ENCODE measurements at places on chromosomes 2 and 18.

DNA sequence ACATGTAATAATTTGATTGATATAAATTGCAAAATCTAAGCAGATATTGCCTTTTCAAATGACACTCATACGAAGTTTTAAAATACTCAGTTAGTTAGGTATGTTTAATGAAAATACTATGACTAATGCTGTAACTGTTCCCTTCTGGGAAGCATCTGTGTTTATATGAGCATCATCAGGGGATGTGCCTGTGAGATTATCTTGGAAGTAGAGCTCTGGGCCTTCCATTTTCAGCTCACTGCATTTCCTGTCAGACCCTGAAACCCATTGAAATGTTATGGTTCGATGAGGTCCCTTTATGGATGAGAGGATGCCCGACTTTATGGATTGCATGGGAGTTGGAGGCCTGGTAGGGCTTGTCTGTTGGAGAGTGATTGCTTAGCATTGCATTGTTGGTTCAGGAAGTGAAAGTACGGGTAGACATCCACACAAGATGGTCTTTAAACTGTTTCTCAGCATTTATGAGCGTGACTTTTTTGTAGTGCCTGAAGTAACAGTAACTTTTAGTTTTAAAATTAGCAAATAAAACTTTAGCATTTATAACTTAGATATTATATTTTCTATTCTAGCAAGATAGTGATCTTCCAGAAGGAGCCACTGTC, 28.7 kb downstream of the ELP2 start:
- DNase-seq = no peak

DNA sequence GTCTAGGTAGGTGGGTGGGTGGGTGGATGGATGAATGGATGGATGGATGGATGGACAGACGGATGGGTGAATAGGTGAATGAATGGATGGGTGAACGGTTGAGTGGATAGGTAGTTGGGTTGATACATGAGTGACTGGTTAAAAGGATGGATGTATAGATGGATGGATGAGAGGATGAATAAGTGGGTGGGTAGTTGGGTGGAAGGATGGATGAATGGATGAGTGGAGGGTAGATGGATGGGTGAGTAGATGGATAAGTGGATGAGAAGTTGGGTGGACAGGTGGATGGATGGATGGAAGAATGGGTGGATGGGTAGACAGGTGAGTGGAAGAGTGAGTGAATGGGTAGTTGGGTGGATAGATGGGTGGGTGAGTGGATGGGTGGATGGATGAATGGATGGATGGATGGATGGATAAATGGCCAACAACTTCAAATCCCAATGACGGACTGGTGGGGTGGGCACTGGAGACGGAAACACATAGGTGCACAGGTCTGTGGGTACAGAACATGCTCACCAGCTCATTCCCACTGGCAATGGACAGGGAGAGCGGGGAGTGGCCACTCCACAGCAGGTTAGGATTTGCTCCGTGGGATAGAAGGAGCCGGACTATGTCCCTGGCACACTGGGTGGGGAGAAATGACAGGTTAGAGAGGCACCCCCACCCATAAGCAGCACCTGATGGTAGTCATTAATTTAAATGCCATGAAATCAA, 48.8 kb downstream of the ANKMY1 start:
- DNase-seq = no peak

DNA sequence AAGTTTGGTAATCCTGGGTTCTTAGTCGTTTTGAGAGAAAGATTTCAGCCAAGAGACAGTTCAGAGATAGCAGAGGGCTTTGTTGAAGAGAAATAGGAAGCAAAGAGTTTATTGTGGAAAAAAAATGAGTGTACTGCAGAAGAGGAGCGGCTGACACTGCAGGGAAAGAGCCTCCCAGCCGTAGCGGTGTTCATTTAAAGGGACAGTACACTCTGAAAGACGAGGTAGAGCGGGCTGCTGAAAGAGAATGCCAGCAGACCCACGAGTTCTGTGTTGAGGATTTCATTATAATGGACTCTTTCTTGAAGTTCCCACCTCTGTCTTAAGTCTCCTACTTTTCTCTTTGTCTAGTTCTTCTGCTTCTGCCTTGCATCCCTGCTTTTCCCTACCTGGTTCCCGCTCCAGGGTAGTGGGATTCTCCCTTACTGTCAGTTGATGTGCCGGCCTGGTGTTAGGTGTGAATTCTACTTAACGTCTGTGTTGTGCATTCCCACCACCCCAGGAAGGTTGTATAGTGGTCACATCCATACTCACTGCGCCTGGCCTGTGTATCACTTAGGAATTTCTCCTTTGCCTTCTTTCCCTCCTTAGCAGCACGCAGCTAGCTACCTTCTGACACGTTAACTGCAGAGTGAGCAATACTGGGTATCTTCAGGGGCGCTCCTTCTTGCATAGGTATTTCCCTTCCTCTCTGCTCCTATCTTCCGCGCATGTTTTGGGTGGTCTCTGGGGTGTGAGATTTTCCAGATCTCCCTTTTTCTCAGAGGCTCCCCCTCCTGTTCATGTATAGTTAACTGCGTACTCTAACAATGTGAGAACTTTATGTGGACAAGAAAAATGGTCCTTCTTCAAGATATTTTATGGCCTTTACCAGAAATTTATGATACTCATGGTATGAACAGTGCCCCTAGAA, 164.5 kb downstream of the PTH2R start:
- DNase-seq = peak; percentile 18

DNA sequence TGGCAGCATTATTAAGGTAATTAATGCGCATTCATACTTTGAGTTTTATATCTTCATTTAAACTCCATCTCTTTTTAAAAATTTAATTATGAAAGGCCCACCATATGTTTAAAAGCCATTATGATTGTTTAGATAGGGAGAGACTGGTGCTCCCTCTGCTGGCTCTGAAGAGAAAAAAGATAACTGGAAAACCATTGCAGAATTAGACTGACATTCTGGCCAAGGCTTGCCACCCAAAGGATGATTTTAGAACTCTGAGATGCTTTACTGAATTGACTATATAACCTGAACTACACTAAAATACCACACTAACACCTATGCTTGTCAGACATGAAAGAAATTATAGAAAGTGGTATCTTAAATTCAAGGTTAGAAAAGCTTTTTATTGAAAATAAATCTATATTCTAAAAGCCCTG, 127.6 kb upstream of the SPOPL start:
- DNase-seq = peak; percentile 18

DNA sequence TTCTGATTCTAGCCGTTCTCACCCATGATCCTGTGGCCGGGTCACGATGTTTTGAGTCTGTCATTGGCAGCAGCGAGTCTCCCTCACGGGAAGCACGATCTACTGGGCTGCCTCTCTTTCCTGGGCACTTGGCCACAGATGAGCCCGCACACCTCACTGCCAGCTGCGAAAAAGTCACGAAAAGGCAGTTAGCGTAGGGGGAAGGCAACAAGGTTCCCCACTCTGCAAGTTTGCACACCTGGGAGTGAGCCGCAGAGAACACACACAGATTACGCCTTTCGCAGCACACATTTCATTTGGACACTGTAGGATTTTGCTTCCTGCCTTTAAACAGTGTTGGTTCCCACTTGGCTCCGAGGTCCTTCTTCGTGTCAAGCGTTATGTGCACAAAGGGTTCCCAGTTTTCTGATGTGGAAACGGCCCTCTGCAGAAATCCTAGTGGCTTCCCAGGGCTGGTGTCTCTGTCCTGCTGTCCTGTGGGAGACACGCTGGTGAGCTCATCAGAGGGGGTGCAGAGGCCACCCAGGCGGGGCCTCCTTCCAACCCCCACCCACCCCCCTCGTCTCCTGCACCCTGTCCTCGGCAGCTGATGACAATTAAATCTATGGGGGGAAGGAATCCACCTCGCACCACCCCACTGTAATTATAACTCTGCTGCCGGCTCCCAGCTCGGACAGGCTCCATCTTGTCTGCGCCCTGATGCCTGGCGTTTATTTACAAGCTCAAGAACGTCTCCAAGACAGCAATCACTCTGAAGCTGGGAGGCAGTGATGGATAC, 157.3 kb upstream of the SALL3 start:
- no peak for DNase-seq

GRCh38 chr2:109635426-109636304, 21.5 kb downstream of the SOWAHC start:
- no peak for DNase-seq

DNA sequence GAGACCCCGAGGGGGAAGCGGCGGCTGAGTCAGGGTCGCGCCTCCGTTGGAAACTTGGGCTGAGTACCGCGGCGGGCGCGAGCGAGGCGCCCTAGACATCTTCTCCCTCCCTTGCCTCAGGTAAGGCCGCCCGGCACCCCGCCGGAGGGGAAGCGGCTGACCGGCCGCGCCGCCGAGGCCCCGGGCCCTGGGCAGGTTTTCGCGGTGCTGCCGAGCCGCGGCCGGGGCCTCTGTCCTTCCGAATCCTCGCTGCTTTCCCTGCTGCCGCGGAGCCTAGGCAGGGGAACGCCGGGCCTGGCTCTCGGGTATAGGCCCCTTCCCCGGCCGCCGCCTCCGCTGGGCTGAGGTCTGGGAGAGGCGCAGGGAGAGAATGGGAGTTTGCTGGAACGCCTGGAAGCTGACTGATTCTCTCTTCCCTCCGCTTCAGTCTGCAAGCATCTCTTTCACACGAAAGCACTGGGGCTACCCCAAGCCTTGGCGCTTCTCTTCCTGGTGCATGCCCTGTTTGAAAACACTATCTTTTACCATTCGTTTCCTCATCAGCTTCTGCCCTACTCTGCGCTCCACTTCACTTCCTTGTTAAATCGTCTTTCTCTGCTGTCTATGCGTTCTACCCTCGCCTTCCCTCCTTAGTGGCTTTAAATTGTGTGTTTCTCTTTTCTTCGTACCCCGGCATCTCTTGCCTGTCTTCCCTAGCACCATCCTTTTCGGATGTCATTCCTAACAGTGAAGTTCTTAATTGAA, 652 bp downstream of the PPM1B start:
- DNase-seq = peak; percentile 26

DNA sequence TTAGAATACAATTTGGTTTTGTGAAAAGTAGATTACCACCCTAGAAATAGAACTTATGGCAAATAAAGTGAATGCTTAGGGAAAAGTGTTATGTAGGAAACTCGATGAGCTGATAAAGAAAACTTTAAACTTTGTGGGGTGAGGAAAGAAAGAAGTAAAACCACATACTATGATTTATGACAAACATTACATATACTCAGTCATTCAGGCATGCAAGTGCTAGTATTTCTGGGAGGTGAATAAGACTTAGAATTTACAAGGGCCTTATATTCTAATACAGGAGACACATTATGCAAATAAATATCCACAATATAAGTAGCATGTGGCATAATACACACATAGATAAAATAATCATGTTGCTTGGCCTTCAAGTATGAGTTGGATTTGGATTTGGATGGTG, 618.1 kb downstream of the XIRP2 start:
- no peak for DNase-seq

DNA sequence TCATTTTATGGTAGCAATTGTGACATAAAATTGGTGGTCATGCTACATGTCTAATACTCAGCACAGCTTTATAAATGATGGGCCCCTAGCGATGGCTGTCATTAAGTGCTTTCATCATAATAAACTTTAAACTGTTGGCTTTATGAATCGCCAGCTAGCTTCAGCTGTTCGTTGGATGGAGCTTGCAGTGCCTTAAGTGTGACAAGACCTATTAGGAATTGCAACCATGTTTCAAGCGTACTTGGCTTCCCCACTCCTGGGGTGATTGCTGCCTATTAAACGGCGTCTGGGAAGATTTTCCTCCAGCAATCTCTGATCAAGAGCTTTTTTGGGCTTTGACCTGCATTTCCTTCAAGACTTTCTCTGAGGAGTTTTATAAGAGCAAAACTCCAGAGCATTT, 164.5 kb upstream of the SIX3 start:
- no peak for DNase-seq

GRCh38 chr2:234388591-234388990, 108.3 kb downstream of the ARL4C start:
- no peak for DNase-seq

DNA sequence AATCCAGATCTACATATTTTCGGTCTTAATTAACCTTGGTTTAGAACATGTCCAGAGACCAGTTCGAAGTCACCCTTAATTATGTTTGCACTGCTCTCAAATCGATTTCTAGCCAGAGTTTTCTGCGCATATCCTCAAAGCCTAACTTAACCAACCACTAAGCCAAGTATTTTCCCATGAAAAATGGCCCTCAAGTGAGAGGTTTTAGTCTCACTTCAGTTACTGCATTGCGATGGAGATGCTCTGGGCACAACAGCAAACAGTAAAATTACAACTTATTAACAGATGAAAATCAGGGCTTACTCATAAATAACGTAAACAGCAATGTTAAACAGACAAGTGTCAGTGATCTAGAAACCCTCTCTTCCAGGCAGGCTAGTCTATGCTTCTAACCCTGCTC, 4.5 kb downstream of the RTN4 start:
- DNase-seq = no peak

GRCh38 chr2:25222477-25223121, 54.2 kb upstream of the POMC start:
- no peak for DNase-seq

- no peak for DNase-seq
Measured at GRCh38 chr2:189402932-189403331, 38.3 kb upstream of the WDR75 start.

- no peak for DNase-seq
Measured at GRCh38 chr2:96202152-96202854, 6.3 kb downstream of the STARD7 start.

GRCh38 chr2:128787616-128788015, 468.9 kb upstream of the HS6ST1 start:
- no peak for DNase-seq

DNA sequence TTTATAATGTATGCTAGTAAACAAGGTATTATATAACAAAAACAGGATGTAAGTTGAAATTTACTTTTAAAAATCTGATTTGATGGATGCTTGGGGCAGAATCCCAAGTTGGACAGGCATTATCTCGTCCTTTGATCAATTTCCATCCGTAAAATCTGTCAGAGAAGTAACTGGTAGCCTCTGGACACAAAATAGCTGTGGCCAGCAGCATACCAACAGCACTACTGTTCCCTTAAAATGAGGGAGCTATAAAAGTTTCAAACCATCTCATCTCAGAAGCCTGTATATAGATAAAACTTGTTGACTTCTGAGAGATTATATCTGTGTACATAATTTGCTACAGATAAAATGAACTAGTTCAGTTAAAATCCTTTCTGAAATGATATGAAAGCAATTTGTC, 14.7 kb upstream of the METAP1D start:
- DNase-seq = no peak
